ENCODE measurements at places on chromosomes 2 and 18.

GRCh38 chr2:145861940-145862339 lies 1342.0 kb upstream of the ZEB2 start:
- DNase-seq, result no peak

- DNase-seq, result no peak
Measured at GRCh38 chr2:170985407-170985806, 56.4 kb downstream of the GORASP2 start.

DNA sequence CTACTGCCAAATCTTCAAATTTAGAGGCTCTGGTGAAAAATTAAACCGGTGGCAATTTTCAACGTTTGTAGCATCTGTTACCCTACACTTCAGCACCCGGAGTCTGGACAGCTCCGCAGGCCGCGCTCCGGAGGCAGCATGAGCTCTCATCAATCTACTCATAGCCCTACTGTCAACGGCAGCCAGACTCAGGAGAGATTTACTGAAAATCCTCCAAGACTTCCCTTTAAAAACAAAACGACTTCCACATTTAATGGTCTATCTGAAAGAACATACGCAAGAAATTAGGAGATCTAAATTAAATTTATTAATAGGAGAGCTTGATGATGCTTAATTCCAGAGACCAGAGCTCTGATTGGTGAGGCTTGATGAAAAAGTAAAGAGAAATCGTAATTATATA lies 970 bp upstream of the ADCYAP1 start:
- peak; percentile 29 for DNase-seq

DNA sequence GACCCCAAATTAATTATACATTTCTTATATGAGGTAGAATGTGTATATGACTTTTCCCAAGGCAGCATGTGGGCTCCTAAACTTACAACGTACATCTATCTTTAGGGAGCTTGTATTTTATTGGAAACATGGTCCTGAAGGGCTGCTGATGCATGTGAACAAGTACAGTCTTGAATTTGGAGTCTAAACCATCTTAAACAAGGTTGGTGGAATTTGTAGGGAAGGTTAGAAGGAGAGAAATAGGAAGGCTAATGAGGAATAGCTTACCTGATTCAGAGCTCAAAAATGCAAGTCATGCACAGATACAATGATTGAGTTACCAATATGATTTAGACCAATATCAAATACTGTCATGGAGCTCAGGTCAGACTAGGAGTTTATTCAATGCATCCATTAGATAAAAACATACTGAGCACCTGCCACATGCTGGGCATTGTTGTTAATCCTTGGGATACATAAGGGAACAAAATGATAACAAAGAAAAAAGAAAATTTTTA lies 458.6 kb upstream of the ETAA1 start:
- DNase-seq, result no peak

GRCh38 chr2:138823666-138824065 lies 43.5 kb upstream of the NXPH2 start:
- DNase-seq, result no peak

- DNase-seq, result no peak
Measured at GRCh38 chr2:15890124-15890754, 50.1 kb upstream of the MYCN start.

DNA sequence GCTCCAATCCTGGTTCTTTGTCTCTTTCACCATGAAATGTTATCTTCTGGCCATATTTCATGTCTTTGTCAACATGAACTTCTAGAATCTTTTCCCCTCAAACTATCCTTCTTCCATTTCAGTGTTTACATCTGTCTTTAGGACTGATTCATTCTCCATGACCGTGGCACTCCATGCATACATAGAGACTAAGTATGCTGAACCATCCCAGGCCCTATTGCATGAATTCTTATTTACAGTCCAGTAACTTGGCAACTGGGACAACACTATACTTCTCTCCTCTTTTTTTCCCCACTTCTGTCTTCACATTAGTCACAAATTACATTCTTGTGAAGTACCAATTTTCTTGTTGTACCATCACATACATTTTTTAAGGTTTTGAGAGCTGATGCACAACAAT lies 109.8 kb upstream of the GALNT13 start:
- no peak for DNase-seq

DNA sequence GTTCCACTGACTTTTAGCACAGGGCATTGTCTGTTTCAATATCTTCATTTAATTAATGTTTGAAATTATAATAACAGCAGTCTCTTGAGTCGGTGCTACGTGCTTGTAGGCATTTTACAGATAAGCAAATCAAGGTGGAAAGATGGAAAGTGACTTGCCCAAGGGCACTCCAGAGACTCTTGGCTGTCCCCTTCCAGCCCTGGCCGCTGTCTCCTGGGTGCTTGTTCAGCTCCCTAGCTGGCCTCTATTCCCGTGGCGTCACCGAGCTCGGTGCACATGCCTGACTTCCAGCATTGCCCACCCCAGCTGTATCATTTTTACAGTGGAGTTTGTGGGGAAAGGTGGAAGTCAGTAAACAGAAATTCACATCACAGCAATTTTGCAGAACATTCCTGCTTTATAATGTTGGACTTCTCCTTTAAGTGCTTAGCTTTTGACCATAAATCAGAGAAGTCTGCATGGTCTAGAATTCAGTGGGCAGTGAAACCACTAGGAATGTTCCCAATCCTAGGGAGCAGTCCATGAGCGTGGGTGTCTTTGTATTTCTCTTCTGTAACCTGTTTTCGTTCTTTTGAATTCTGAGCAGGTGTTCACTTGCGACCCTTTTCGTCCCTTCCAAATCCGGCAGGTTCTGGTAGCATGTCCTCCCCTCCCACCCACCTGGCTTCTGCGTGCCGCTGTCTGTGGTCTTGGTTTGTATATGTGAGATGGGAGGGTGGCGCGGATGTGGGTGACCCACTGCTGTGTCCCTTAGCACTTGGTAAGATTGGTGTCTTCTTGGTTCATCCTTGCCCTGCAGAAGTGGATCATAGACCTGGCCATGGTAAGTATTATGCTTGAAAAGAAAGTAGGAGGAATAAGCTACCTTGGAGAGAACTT lies 8.4 kb downstream of the SLC66A3 start:
- no peak for DNase-seq

- no peak for DNase-seq
Measured at GRCh38 chr2:223995569-223995968, 38.3 kb downstream of the MRPL44 start.

GRCh38 chr2:187615902-187616301 lies 61.7 kb upstream of the TFPI start:
- DNase-seq, result no peak

GRCh38 chr2:1757567-1757966 lies 13.3 kb upstream of the PXDN start:
- DNase-seq, result no peak

All from CD4-positive, alpha-beta T cell treated with Interferon alpha-2 for 1 hour (primary cell).